Mammary microvascular endothelial cell (primary cell): ENCODE measurements at places on chromosomes 1 and 21. TPM values are rescaled to one million over a fixed set of nuclear protein-coding genes. Genes with fewer than 3 reads are reported as not detected.

The PRKAA2 gene
- total RNA-seq = 0.10 and 0.27 TPM in 2 replicates

The METTL18 gene
- 7.9 and 9.4 TPM in 2 replicates for total RNA-seq

The GPR25 gene
- not detected in 2 replicates for total RNA-seq

The ERVH48-1 gene
- total RNA-seq = not detected in 2 replicates

The WDR64 gene
- total RNA-seq = not detected in 2 replicates
